Epithelial cell of proximal tubule (primary cell): ENCODE measurements at places on chromosomes 4 and X. TPM values are rescaled to one million over a fixed set of nuclear protein-coding genes. Genes with fewer than 3 reads are reported as not detected.

The MAMLD1 gene
- total RNA-seq = 1.5 and 2.5 TPM in 2 replicates

The NSG1 gene
- total RNA-seq = 1.6 and 3.2 TPM in 2 replicates

The TRIM2 gene
- 38.2 and 40.8 TPM in 2 replicates for total RNA-seq

The USO1 gene
- total RNA-seq = 46.0 and 57.8 TPM in 2 replicates

The MED12 gene
- 13.4 and 14.9 TPM in 2 replicates for total RNA-seq

The DCLK2 gene
- total RNA-seq = 2.7 and 5.2 TPM in 2 replicates

The L1CAM gene
- total RNA-seq = 35.7 and 62.1 TPM in 2 replicates

The FAAH2 gene
- total RNA-seq = 1.2 and 6.7 TPM in 2 replicates

The PNMA6E gene
- total RNA-seq = not detected in 2 replicates

The IDH3G gene
- 62.2 and 91.4 TPM in 2 replicates for total RNA-seq

The PAGE4 gene
- not detected in 2 replicates for total RNA-seq
